Stimulated activated CD4-positive, alpha-beta T cell treated with anti-CD3 and anti-CD28 coated beads, TNF-alpha, amount 100 ng/mL, for 48 hours (primary cell): ENCODE measurements at places on chromosomes 7 and 10.

- no peak for DNase-seq
These were observed 133.4 kb downstream of the CUL2 start for GRCh38 chr10:34956756-34957155.

DNA sequence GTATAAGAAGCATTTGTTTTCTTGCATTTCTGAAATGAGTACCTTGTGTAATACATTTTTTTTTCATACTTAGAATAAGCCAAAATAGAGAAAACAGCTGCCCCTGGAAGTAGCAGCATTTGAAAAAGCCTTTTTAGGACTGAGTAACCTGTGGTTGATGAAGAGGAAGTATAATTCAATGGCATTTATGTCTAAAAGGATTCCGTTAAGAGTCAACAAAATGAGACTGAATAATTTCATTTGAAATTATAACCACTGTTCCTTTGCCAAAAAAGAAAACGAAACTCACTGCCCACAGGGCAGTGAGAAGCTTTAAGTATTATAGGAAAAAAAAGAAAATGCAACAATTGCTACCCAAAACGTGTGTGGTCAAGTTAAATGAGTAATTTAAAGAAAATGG lies 705.6 kb upstream of the PHF14 start:
- no peak for DNase-seq

DNA sequence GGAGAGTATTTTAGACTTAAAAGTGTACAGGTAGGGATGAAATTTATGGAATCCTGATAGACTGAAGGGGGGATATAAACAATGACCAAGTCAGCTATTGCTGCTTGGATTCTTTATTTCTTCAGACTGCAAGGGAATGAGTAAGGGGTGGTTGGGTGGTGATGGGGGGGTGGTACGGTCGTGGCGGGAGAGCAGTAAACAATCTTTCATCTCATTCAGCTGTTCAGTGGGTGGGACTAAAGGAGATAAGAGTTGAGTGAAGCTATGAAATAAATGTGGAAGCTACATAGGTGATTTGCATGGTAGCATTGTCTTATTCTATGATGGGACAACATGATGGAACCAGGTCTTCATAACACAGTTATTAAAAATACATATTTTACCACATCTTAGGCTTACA lies 1.8 kb downstream of the SEPTIN7 start:
- no peak for DNase-seq

DNA sequence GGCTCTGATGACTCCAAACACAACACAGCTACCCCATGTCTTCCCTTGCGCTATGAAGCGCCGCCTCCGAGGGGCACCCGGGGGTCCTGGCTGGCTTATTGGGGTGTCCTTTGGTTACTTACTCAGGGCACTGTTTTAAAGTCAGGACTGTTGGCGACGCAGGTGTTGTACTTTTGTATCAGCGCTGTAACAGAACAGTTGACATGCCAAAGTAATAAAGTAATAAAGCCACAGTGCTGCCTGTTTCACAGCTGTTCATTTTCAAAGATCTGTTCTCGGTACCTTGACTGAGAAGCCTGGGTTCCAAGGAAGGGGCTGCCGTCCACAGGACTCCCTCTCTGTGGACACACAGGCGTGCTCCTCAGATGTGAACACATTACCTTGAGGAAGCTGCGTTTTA lies 64.1 kb downstream of the WDR37 start:
- no peak for DNase-seq

GRCh38 chr10:102401735-102402511 lies 6.4 kb downstream of the NFKB2 start:
- DNase-seq, result no peak

GRCh38 chr7:132291481-132291880 lies 284.8 kb downstream of the PLXNA4 start:
- DNase-seq, result no peak

GRCh38 chr7:137954614-137955013 lies 47.3 kb downstream of the CREB3L2 start:
- DNase-seq, result no peak

GRCh38 chr10:27360581-27361172 lies 120.1 kb upstream of the ACBD5 start:
- peak; percentile 74 for DNase-seq

- no peak for DNase-seq
These were observed 24.9 kb upstream of the ZC3HAV1L start for GRCh38 chr7:139060695-139061237.

DNA sequence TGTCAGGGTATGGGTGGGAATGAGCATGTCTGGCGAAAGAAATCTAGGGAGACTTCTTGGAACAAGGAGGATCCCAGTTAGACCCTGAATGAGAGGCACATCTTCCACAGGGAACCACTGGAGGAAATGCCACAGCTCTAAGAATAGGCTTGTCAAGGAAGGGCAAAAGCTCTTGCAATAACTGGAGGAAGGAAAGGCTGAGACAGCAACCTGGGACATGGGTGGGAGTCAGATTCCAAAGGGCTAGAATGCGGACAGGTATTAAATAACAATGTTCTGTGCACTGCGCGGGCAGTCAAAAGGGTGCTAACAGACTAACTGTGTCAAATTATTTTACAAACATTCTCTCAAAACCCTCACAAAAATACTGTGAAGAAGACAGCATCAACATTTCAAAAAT lies 4.5 kb downstream of the NUDCD3 start:
- no peak for DNase-seq

- DNase-seq, result no peak
These were observed 66.5 kb downstream of the ZNF277 start for GRCh38 chr7:112272921-112273561.

DNA sequence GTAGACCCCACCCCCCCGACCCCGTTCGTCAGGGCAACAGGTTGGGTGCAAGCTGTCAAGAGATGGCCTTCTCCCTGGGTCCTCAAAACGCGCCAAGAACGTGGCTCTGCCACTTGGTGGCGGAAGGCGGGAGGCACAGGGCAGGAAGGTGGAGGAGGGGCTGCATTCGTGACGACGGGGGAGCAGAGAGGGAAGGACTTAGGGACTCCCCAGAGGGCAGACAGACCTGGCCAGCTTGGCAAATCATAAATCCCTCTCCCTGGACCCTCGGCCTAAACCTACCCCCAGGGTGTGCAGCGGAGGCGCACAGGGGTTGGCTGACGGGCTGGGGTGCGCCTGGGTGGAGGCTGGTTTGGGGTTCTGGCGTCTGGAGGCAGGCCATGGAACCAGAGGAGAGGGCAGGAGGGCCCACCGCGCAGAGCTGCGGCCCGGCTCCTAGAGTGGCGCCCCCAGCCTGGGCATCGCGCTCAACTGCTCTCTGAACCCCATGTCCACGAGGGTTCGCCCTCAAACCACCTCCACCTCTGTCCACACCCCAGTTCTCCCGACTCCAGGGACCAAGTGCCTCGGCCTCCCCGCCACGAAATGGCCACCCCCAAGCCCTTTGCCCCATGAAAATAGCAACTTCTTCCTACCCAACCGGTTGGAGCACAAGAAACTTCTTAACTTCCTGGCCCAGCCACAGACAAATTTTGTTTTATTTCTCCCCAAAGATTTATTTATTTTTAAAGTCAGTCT lies 10.8 kb upstream of the GATA3 start:
- no peak for DNase-seq

- DNase-seq, result no peak
These were observed 15.9 kb downstream of the TRIM56 start for GRCh38 chr7:101100858-101101847.
